ENCODE measurements at places on chromosomes 11 and 22. TPM values are rescaled to one million over a fixed set of nuclear protein-coding genes. Genes with fewer than 3 reads are reported as not detected.

IRAG1 gene
- total RNA-seq: 17.0 TPM

ARHGEF12 gene
- total RNA-seq: 243 TPM

TENM4 gene
- total RNA-seq: 5.0 TPM

C11orf24 gene
- total RNA-seq: 50.0 TPM

KCNQ1 gene
- 15.4 TPM for total RNA-seq

MS4A2 gene
- 0.57 TPM for total RNA-seq

RAG2 gene
- not detected for total RNA-seq

SBF2 gene
- 104 TPM for total RNA-seq

DNA sequence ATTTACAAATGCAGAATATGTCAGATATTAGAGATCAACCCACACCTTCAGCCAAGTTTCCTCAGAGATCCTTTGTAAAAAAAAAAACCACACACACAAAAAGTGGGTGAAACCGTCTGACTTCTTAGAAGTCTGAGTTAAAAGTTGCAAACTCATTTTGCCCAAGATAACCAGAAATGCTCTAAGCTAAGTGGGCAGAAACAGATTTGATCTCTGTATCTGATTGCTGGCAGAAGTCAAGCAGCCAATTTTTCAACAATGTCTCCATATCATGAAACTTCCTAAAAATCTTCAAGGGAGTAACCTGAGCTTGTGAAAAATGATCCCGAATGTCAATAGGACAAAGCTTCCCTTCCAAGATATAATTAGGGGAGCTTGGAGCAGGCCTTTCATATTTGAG is 28.6 kb upstream of the ATXN10 start:
- DNase-seq: no peak
- peaks cover 2% of the 10 kb centered on the region for H3K36me3 ChIP-seq
- no peak overlapping the region for H3K27ac ChIP-seq
- H3K4me3 ChIP-seq: no peak overlapping the region

DNA sequence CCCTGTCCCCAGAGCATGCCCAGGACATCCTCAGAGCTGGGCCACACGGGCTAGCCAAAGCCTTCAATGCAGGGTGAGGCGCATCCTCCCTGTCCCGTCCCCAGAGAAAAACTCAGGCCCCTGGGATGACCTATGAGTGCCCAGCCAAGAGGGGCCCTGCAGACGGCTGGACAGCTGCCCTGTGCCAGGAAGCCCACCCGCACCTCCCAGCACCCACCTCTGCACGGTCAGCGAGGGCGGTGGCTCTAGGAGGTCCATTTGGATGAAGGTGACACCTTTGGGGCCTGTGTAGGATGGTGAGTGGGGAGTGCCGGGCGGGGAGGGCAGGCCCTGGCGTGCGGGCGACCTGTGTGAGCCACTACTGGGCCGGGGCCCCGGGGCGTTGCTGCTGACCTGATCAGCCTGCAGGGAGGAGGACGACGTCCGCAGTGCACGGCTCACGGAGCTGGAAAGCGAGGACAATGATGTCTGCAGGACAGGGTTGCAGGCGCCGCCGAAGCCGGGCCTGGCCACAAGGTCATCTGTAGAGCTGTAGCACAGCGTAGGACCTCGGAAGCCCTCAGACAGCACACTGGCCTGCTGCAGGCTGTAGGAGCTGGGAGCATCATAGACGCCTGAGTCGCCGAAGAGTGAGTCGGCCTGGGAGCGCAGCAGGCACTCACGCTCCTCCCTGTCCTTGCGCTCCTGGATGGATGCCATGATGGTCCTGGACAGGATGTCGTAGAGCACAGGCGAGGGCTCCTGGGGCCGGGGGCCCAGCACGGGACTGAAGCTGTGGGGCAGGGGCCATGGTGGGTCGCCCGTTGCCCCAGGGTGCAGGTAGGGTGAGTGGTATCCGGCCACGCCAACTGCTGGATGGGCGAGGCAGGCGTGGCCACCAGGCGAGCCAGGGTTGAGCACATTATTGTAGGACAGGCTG is 180.5 kb downstream of the IGLL1 start:
- no peaks in the 10 kb centered on the region for H3K36me3 ChIP-seq
- H3K4me1 ChIP-seq: no peaks in the 10 kb centered on the region
- H3K27ac ChIP-seq: no peak overlapping the region
- no peaks in the 10 kb centered on the region for H3K27me3 ChIP-seq

- H3K27ac ChIP-seq: no peak overlapping the region
- no peaks in the 10 kb centered on the region for H3K27me3 ChIP-seq
- peaks cover 3% of the 10 kb centered on the region for H3K4me1 ChIP-seq
Observed at GRCh38 chr11:86663761-86664160, 8.7 kb downstream of the ME3 start.

DNA sequence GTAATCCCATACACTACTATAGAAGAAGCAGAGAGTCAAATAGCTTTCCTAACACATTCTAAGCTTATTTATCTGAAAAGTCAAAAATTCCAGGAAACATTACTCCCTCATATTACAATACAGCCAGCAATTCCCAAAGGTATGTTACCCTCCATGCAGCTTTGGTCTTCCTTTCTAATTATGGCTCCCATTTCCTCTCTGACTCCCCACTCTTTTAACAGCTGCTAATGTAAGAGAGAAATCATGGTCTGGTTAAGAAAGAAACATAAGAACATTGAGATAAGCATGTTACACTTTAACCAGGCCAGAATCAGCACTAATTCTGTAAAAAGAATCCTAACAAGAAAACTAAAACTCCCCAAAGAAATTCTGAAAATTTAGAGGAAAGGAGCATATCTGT is 6.8 kb downstream of the PPP2R1B start:
- H3K36me3 ChIP-seq: peaks cover 49% of the 10 kb centered on the region
- no peak for DNase-seq

DNA sequence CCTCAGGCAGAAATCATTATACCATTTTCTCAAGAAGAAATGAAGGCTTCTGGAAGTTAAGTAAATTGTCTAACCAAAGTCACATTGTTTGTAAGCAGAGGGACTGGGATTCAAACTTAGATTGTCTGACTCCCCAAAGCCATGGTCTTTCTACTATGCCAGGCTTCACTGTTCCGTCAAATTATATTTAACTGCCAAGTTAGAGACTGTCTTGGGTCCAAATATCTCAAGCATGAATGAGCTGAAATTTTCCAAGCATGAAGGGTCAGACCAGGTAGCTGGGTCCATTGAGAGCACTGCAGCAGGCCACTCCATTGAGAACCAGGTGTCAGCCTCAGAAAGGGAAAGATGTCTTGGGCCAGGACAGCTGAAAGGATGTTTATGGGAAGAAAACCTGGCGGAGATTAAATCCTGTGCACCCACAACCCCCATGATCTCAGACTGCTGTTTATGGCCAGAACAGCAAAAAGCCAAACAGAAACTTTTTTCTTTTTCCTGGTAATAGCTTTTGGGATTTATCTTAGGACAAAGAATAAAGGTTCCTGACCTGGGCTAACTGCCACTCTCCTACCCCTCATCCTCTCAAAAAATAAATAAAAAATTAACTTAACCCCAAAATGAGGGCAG is 612.3 kb downstream of the INSC start:
- DNase-seq: peak; percentile 26
- no peaks in the 10 kb centered on the region for H3K4me1 ChIP-seq
- no peaks in the 10 kb centered on the region for H3K36me3 ChIP-seq
- H3K27ac ChIP-seq: peak overlapping the region; percentile 34

DNA sequence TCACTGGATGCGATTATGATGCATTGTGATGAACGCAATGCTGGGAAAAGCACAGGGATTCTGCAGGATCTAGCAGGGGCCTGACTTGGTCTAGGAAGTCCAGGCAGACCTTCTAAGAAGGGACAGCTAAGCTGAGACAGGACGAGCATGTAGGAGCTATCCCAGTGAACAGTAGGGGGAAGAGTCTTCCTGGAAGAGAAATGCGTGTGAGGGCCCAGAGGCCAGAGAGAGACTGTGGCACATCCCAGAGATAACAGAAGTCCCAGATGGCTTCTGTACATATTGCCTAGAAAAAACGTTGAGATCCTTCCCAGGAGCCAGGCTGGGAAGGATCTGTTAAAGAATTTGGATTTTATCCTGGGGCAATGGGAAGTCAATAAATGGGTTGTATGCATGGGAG is 24.6 kb downstream of the RCN1 start:
- H3K4me3 ChIP-seq: no peak overlapping the region
- H3K27ac ChIP-seq: no peak overlapping the region
- H3K27me3 ChIP-seq: no peaks in the 10 kb centered on the region

DNA sequence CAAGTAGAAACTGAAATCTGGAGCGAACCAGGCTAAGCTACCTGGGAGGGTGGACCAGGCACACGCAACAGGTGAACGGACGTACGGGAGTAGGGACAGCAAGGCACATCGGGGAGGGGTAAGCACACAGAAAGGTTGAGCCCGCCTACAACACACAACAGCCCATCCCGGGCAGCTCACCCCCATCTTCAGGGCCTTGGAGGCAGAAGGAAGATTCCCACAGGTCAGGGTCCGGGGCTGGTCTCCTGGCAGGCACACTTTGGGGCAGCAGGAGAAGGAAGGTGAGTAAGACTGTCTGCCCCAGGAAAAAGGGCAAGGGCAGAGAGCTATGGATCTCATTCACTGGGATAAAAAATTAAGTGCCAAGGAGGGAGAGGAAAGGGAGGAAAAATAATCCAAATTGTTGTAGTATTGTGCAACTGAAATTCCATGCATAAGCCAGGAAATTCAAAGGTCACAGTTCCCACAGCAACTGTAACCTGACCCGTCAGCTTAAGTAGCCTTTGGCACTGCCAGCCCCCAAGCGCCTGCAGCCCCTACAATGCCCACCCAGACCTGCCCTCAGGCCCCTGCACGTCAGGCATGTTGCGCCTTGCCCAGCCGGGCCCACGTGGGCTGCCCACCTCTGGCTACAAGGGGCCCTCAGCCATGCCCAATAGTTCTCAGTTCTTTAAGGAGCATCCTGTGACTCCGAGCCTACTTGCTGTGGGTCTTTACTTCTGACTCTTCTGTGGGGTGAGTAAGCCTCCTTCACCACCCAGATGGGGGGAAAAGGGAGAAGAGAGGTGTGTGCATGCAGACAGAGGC is 51.8 kb downstream of the MICAL3 start:
- no peaks in the 10 kb centered on the region for H3K27me3 ChIP-seq
- no peaks in the 10 kb centered on the region for H3K36me3 ChIP-seq
- H3K4me1 ChIP-seq: peaks cover 49% of the 10 kb centered on the region
- H3K4me3 ChIP-seq: no peak overlapping the region
- peak; percentile 85 for DNase-seq
- peak overlapping the region; percentile 66 for H3K27ac ChIP-seq

DNA sequence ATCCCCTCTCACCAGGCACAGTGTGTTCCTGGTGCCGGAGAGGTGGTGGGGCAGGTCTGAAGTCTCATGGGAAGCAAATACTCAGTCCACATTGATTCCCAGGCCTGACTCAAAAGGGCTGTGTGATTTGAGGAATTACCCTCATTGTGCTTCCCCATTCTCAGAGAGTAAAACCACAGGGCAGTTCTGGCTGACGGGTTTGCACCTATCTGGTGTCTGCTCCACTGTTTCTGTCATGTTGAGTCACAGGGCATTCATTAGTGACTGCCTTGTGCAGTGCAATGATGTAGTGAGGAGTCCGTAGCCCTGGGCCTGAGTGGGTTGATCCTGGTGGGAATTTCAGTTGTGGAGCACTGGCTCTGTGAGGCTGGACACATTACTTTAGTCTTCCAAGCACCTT is 85.2 kb upstream of the ARHGAP20 start:
- H3K27ac ChIP-seq: no peak overlapping the region
- peaks cover 6% of the 10 kb centered on the region for H3K4me1 ChIP-seq
- H3K4me3 ChIP-seq: no peak overlapping the region
- no peaks in the 10 kb centered on the region for H3K36me3 ChIP-seq

- no peak overlapping the region for H3K4me3 ChIP-seq
- DNase-seq: no peak
- H3K4me1 ChIP-seq: peaks cover 22% of the 10 kb centered on the region
Observed at GRCh38 chr11:72718101-72718501, 34.1 kb downstream of the ARAP1 start.

GRCh38 chr11:114130115-114130576 is 70.6 kb downstream of the ZBTB16 start:
- no peak for DNase-seq
- no peak overlapping the region for H3K4me3 ChIP-seq
- no peak overlapping the region for H3K27ac ChIP-seq
- peaks cover 12% of the 10 kb centered on the region for H3K4me1 ChIP-seq
- H3K36me3 ChIP-seq: no peaks in the 10 kb centered on the region

- H3K27ac ChIP-seq: no peak overlapping the region
- DNase-seq: no peak
- H3K4me1 ChIP-seq: no peaks in the 10 kb centered on the region
- no peak overlapping the region for H3K4me3 ChIP-seq
Observed at GRCh38 chr22:43300891-43301676, 42.1 kb downstream of the SCUBE1 start.

- H3K27me3 ChIP-seq: no peaks in the 10 kb centered on the region
- no peak overlapping the region for H3K4me3 ChIP-seq
- peaks cover 27% of the 10 kb centered on the region for H3K4me1 ChIP-seq
- peaks cover 4% of the 10 kb centered on the region for H3K36me3 ChIP-seq
- no peak for DNase-seq
Observed at GRCh38 chr11:122789907-122790306, 48.4 kb upstream of the CRTAM start.

GRCh38 chr11:66283461-66284105 is 5.4 kb downstream of the YIF1A start:
- no peak overlapping the region for H3K27ac ChIP-seq
- no peak for DNase-seq
- H3K4me1 ChIP-seq: peaks cover 5% of the 10 kb centered on the region
- no peak overlapping the region for H3K4me3 ChIP-seq
- peaks cover 13% of the 10 kb centered on the region for H3K36me3 ChIP-seq

- H3K4me1 ChIP-seq: no peaks in the 10 kb centered on the region
- H3K27me3 ChIP-seq: peaks cover 12% of the 10 kb centered on the region
- no peak overlapping the region for H3K27ac ChIP-seq
- H3K36me3 ChIP-seq: no peaks in the 10 kb centered on the region
- DNase-seq: peak; percentile 69
- no peak overlapping the region for H3K4me3 ChIP-seq
Observed at GRCh38 chr22:45006111-45006963, 3.5 kb downstream of the PHF21B start.
